AG09319 (cell line): ENCODE measurements at places on chromosomes 4 and X.

GRCh38 chr4:148735432-148736155, 293.4 kb upstream of the NR3C2 start:
- DNase-seq = no peak

GRCh38 chr4:88735564-88735963, 37.9 kb upstream of the NAP1L5 start:
- no peak for DNase-seq

DNA sequence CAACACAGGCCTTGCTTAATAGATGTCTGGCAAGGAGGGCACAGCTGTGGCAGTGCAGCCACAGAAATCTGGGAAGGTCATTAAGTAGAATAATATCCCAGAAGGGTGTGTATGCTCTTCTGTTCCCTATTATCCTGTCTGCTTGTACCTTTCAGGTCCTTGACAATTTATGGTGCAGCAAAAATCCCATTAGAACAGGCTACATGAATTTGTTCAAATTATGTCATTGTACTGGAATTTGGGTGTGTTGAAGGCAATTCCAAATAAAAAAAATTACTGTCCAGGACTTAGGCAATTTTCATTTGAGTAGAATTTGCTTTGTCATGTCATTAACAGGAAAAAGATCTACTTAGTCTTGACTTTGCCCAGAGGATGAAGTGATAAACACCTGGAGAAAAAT, 192.1 kb downstream of the IDS start:
- DNase-seq = no peak

- DNase-seq = peak; percentile 11
Measured at GRCh38 chrX:103175944-103176753, 38.8 kb upstream of the BEX4 start.

DNA sequence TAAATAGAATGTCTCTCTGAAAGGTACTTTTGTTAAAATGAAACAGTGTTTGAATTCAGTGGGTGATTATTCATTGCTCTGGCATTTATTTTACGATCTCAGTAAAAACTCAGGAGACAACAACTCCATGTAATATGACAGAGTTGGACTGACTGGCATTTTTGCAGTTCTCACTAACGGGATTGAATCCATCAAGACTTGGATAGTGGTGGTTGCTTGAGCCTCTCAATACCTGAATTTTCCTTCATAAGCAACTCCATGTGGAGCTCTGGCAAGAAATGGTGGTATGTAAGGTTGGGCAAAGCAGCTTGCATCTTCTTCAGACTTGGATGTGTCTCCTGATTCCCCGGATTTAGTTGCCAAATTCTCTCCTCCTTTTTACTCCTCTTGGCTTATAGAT, 72.7 kb downstream of the FRMPD4 start:
- no peak for DNase-seq

DNA sequence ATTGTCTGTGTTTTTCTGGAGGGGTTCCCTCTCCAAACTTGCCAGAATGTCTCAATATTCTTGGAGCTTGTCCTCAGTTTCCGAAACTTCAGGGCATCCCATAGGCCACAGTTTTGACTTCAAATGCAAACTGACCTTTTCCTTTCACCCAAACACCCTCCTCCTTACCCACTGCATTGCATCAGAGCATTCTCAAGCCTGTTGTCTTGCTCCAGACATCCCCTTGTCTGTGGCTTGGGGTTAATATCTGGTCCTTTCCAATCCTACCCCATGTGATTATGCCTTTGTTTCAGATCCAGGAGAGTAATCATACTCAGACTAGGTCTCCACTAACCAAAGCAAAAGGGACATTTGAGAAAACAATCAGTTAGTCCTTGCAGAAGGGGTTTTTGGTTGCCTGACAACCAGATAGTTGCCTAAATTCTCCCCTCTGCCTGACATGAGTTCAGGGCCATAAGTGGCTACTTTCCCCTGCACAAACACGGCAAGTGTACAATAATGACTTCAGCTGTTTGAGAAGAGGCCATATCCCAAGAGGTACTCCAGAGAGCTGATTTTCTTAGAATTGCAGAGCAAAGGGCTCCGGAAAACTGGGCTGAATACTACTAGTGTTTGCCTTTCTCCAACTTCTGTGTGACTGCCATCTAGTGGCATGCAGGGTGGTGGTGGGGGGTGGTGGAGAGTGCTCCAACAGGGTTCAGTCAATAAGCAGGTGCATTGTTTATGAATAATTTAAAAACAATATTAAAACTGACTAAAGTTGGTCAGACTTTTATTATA, 130.2 kb downstream of the CHRDL1 start:
- DNase-seq = peak; percentile 3

- DNase-seq = no peak
Measured at GRCh38 chrX:73932522-73932921, 369.5 kb downstream of the CHIC1 start.

- DNase-seq = no peak
Measured at GRCh38 chr4:101031971-101032370, 315.4 kb downstream of the PPP3CA start.

DNA sequence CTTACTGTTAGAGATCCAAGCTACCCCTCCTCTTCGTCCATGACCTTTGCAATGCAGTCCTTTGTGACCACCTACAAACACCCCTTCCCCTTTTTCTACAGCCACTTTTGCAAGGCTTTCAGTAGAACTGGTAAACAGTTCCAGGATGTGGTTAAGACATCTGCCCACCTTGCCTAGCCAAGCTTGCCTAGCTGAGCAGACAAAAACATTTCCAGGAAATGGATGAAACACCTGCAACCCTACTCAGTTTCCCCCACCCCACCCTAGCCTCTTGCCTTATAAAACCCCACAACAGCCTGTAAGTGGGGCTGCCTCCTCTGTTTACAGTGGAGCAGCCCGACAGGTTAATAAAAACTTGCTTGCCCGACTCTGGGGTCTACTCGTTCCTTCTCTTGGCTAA, 133.8 kb downstream of the ZC4H2 start:
- DNase-seq = no peak

GRCh38 chrX:39022106-39022505, 220.8 kb downstream of the MID1IP1 start:
- DNase-seq = no peak

DNA sequence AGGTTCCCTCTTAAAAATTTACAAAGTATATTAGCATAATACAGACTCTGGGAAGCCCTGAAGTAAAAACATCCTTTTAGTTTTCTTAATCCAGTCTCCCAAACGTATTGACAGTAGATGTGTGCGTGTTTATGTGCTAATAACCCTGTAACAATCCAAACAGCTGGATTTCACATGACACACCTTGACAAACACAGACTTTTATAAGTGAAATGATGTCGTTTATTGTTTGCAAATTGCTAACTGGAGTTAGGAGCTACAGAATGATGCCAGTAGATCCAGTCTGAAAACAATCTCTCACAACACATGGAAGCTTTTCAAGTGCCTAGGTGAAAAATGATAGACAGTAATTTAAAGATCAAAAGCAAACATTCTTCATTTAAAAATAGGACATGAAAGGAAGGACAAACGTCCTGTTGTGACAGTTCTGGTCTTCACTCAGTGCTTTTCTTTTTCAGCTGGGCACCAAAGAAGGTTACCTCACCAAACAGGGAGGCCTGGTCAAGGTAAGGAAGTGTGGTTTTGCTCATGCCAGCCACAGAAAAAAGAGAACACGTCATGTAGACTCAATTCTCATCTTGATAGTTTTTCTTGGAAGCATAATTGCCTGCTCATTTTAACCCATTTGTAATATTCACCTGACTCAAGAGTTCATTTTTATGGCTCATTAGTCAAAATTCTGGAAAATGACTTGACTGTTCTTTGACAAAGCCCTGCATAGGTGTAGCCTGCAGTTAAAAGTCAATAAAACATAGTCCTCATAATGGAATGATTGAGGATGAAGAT, 32.9 kb downstream of the LAMTOR3 start:
- DNase-seq = no peak

DNA sequence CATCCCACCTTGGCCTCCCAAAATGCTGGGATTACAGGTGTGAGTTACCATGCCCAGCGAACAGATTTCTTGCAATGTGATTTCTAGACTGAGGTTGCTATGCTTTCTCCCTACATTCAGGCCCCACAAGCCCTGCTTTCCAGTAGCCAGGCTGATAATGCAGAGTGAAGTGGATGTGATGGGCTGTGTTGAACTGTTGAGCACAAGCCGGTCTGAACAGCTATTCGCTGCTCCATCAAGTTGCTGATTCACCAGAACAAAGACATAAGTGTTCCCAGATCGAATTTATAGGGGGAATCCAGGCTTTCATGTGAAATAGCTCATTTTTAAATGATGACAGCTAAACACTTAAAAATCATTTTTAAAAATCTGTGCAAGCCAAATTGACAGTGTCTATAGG, 8.0 kb downstream of the NIPAL1 start:
- no peak for DNase-seq

- no peak for DNase-seq
Measured at GRCh38 chr4:186651624-186652023, 72.0 kb downstream of the FAT1 start.

GRCh38 chr4:53489279-53489889, 101.9 kb downstream of the LNX1 start:
- DNase-seq = no peak

GRCh38 chrX:107574711-107575110, 53.6 kb upstream of the PRPS1 start:
- no peak for DNase-seq

- DNase-seq = no peak
Measured at GRCh38 chr4:167555338-167556022, 321.2 kb upstream of the SPOCK3 start.

- DNase-seq = no peak
Measured at GRCh38 chrX:18291006-18291545, 63.4 kb downstream of the SCML2 start.

GRCh38 chr4:97978791-97979488, 164.3 kb downstream of the STPG2 start:
- DNase-seq = no peak

GRCh38 chr4:133178956-133179355, 29.9 kb downstream of the PCDH10 start:
- DNase-seq = no peak

- DNase-seq = peak; percentile 62
Measured at GRCh38 chrX:45824471-45824870, 623.8 kb upstream of the DIPK2B start.

GRCh38 chr4:26858035-26858918, 2.4 kb upstream of the STIM2 start:
- no peak for DNase-seq

DNA sequence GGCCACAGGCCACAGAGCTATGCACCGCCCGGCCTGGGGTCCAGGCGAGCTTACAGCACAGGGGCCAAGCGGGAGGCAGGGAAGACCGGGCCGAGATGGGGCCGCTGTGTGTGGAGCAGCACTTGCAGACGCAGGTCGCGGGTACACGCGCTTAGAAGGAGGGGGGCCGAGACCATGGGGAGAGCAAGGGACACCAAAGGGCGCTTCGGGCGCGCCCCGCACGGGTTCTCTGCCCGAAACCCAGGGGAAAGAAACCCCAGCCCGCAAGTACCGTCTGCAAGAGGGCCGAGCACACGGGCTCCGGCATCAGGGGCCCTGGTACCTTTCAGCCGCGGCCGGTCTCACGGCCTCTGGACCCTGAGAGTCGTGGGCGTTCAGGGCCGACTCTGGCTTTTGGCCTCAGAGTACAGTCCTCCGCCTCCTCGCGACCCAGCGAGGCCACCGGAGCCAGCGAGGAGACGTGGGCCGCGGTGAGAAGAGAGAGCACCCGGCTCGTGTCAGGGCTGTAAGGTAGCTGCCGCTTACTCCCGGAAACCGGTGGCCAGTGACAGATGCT, 342 bp downstream of the EOLA2 start:
- DNase-seq = no peak

DNA sequence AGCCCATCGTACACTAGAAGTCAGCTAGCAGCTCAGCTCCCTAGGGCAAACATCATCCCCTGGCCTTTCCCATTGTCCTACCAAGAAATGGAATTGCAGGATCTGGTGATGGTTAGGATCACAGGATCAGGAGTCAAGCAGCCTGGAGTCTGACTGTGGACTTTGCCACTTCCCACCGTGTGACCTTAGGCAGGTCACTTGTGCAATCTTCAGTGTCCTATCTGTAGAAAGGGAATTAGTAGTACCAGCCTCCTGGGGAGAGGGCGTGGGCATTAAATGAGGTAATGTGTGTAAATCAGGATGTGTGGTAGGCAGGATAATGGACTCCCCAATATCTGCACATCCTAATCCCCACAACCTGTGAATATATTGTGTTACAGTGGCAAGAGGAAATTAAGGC, 38.6 kb upstream of the APLN start:
- DNase-seq = no peak
